AG10803 (cell line): ENCODE measurements at places on chromosomes 5 and 9.

GRCh38 chr9:31519011-31519410, 865.4 kb upstream of the ACO1 start:
- no peak for DNase-seq

GRCh38 chr5:55998966-55999365, 4.2 kb upstream of the IL6ST start:
- DNase-seq = no peak

- no peak for DNase-seq
Observed at GRCh38 chr9:71891557-71892189, 19.3 kb downstream of the ABHD17B start.

DNA sequence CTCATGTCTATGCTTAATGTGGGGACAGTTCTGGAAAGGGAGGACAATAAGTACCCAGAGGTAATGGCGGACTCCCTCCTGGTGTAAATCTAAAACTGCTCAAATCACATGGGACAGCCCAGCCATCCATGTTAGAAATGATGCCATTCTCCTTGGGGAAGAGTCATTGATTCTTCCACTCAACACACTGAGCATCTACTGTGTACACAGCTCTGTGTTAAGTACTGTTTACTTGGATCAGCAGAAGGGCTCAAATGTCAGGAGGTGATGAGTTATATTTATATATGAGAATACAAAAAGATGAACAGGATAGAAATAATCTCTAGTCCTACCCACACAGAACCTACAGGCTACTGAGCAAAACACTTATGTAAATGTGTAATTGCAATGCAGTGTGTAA, 31.8 kb upstream of the NANS start:
- DNase-seq = no peak

DNA sequence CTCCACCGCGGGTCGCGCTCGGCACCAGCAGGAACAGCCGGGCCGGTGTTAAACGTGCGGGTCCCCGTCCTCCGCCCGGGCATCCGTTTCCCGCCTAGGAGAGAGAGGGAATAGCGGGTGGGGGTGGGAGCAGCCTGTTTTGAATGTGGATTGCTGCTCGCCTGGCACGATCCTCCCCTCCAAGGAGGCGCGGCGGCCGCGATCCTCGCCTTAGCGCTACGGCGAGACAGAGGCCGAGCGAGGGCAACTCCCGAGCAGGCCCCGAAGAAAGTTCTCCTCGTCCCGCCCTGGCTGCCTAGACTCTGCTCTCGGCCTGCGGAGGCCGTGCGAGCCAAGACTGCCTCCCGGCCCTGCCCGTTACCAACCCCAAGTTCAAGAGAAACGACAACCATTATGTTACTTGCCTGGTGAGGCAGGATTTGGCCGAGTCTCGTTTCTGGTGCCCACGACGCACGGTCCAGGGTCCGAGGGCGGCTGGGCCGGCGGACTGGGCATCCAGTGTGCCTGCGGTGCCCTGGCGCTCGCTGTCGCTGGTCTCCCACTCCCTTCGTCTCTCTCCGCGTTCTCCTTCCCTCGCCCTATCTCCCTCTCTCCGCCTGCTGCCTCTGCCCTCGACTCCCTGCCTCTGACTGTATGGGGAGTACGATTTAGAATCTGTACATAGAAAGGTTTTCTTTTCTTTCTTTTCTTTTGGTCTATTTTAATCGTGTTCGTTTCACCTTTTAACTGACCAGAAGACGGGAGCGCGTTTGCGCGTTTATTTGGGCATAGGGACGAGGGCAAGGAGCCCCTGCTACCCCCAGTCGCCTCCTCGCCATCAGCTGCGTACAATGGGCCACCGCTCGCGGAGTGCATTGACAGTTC, 724 bp downstream of the NR2F1-AS1 start:
- peak; percentile 53 for DNase-seq

DNA sequence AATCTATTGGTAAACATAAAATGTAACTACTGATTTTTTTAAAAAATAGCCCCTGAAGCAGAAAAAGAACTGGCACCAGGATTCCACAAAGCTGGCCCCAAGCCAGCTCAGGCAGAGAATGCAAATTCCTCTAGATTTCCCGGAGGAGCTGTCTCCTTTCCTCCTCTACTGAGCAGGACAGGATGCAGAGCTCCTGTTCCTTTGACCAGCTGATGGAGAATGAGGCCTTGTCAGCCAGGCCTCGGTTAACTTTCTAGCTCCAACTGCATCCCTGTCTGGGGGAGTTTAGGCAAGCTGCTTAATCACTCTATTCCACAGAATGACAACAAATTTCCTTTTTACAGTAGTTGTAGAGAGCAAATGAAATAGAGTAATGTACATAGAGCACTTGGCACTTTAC, 155.5 kb downstream of the GNAQ start:
- peak; percentile 27 for DNase-seq

- no peak for DNase-seq
Observed at GRCh38 chr5:39137819-39138451, 63.7 kb upstream of the RICTOR start.
